ENCODE measurements at places on chromosomes 11 and 22.

DNA sequence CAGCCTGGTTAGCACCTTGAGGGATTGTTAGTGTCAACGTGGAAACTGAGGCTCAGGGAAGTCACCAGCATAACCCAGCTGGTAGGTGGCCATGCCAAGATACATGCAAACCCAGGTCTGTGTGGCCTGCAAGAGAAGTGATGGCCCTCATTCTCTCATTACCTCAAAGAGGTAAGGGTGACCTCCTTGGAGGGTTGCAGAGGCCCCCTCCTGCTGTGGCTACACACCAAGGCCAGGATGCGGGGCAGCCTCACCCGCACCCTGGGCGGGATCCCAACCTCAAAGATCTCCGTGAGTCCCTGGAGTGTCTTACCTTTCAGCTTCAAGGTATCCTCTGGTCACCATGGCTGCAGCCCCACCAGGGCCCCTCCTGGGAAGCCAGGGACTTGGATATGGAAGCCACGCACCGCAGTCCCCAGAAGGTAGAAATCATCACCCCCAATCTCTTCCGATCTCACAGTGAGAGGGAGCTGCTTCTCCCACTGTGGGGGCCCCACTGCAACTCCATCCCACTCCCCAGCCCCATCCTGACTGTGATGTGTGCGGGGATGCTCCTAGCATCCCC is 95.4 kb downstream of the MORC2 start:
- DNase-seq, result no peak

- peak; percentile 50 for DNase-seq
Observed at GRCh38 chr11:504053-504993, 2.7 kb downstream of the RNH1 start.

- DNase-seq, result no peak
Observed at GRCh38 chr11:84886344-84886743, 740.8 kb downstream of the DLG2 start.

DNA sequence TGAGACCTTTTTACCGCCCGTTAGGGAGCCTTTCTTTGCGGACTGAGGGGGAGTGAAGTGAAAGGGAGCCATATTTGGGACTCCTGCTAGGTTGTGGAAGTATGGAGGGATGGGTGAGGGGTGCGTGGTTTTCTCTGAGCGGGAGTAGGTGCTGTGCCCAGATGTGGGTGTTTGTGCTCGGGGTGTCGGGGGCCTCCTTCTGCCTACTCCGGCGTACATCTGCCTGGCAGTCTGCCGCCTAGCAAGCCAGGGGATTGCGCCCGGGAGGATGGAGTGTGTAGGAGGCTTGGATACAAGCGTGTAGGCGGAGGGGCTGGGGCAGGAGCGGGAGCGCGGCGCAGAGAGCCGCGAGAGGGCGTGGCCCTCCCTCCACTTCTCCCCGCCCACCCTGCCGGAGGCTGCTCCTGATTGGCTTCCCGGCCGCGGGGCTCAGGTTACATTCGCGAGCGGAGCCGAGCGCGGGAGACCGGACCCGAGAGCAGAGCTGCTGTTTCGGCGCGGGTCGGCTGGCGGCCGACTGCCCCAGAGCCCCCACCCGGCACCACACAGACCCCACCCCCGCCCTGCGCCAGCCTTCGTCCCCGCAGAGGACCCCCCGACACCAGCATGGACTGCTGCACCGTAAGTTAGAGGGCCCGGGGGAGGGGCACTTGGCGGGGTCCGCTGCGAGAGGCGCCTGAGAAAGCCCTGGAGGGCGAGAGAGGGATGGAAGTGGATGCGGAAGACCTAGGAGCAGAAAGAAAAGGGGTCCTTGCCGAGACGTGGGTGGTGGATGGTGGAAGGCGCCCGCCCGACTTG is at the start of gene NRGN:
Gene NRGN, plus strand, starts transcription at position 464 of the 798 bp plus-strand sequence. Its CDS starts 143 bp downstream, at position 607.
- peak; percentile 85 for DNase-seq

GRCh38 chr22:47102648-47103047 is 340.2 kb downstream of the TBC1D22A start:
- DNase-seq, result no peak

- no peak for DNase-seq
Observed at GRCh38 chr11:4084406-4085125, 10.0 kb upstream of the RRM1 start.

DNA sequence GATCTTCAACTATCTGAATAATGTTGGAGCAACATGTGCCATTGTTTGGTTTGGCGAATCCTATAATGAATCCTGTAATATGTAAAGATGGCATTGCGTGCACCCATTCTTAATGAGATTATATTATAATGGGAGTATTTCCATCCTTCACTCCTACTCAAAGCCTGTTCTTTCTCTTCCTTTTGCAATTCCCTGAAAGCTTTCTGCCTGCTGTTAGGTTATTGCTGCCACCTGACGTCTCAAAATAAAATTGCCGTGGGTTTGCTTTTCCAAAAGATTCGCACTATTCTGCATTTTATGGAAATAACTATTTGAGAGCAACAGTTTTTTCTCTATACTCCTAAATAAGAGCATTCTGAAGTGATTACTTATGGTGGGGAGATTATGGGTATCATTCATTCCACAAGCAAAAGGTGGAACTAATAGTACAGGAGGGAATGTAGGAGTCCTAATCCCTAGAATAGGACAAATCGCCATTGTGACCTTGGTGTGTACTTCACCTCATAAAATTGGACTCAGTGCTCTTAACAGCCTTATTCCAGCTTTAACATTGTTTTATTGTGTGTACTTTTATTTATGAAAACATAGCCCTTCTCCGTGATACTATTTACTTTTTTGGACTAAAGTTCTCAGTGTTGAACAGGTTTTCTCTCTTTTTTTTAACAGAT is 69.6 kb upstream of the ALKBH3 start:
- no peak for DNase-seq

DNA sequence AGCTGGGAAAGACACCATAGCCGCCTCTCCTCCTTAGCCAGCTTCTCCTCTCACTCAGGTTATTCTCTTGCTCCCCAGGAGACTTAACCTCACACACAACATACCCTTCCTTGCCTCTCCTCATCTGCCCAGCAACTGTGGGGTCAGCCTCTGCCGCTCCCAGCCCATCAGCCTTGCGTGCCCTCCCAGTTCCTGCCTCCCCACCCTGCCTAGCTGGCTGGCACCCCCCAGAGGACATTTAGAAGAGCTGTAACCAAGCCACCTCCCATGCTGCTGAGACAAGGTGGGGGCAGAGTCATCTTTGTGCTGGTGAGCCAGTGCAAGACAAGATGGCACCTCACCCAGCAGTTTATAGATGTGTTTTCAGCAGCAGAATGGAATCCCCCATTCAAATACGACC is 38.2 kb downstream of the TOM1 start:
- no peak for DNase-seq

- peak; percentile 95 for DNase-seq
Observed at GRCh38 chr22:20916916-20917810, at the start of gene CRKL. CRKL (plus strand) TSS chr22:20917407; CDS start chr22:20917935, 528 bp downstream.

DNA sequence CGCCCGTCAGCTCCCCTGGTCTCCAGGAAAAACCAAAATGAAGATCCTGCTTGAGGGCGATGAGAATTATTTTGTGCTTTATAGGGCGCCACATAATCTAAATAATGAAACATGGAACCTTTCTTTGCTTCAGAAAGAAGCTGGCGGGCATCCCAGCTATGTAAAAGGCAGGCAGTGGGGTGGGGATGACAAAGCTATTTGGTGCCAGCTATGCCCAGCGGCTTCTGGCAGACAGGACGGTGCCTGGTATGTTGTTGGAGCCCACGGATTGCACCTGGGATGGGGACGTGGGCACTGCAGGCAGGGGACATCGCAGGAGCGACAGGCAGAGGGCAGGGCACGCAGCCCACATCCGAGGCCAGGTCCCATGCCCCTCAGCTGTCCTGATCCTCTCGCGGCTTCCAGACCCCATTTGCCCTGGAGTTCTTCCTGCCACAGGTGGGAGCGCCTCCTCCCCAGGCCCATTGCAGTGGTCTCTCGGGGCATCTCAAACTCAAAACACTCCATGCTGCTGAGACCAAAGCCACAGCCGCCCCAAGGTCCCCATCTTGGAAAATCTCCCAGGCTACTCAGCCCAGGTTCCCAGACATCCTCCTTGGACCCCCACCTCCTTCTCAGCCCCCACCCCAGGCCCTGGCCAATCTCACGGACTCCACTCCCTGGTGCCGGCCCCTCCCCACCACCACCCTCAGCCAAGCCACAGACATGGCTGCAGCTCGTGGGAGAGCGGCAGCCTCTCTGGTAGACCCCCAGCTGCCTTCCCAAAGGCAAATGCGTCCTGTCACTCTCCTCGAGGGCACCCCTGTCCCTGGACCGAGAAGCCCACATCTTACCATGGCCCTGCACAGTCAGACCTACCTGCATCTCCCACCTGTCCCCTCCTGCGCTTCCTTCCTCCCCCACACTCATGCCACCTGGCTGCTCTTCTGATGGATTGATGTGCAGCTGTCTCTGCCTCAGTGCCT is 45.7 kb downstream of the SHISAL1 start:
- DNase-seq, result no peak

GRCh38 chr11:110903830-110904229 is 191.6 kb upstream of the ARHGAP20 start:
- no peak for DNase-seq

DNA sequence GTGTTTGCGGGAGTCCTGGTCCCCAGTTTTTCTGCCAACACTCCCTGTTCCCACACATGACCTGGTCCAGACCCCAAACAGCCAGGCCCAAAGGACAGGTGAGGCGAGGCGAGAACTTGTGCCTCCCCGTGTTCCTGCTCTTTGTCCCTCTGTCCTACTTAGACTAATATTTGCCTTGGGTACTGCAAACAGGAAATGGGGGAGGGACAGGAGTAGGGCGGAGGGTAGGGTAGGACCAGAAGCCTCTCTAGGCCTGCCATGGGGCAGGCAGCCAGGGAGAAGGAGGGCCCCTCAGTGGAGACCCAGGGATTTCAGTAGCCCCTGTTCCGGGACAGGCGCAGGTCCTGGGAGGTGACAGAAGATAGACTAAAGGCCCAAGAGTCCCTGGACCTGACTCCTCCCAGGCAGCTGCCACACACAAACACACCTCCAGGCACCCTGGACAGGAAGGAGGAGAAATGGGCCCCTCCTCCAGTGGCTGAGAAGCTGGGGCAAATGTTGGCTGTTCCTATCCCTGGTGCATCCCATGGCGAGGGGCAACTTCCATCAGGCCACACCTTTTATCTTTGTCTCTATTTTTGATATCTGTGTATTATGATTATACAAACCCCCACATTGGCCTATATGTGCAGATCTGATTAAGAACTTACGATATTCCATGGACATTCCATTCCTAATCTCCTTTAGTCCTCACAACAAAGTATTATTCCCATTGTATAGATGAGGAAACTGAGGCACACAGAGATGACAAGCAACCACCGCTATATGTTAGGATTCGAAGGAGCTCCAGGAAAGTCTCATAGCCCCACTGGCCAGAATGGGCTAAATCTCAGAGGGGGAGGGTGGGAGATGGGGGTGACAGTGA is 626 bp upstream of the F2 start:
- DNase-seq, result peak; percentile 65

DNA sequence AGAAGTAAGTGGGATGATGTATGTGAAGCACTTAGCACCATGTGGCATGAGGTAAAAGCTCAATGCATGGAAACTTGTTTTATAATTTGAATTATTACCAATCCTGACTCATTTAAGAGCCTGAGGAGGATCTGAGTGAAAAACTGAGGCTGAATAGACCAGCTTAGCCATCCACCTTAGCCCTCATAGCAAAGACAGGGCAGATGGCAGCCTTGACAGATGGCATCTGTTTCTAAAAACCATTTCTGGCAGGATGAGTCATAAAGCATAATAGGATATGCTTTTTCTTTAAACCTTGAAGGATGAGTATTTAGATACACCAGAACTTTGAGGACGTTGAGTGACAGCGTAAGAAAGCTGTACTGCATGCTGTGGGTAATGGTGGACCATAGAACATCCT is 61.0 kb upstream of the NAV2 start:
- DNase-seq, result no peak

- no peak for DNase-seq
Observed at GRCh38 chr11:102920118-102920684, 35.3 kb downstream of the MMP13 start.

DNA sequence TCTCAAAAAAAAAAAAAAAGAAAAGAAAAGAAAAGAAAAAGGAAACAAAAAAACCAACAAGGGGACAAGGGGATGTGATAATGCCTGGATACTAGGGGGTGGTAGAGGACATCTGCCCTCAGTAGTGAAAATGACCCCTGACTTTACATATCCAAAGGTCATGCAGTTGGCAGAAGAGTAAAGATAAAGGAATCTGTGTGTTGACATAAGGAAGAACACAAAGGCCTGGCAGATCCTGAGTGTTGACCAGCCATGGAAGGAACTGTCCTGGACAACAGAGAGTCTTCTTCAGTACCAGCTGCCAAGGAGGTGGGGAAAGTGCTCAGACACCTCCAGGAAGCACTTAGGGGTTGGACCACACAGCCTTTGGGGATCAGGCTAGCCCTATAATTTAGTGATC is 12.6 kb downstream of the SLC43A1 start:
- no peak for DNase-seq

DNA sequence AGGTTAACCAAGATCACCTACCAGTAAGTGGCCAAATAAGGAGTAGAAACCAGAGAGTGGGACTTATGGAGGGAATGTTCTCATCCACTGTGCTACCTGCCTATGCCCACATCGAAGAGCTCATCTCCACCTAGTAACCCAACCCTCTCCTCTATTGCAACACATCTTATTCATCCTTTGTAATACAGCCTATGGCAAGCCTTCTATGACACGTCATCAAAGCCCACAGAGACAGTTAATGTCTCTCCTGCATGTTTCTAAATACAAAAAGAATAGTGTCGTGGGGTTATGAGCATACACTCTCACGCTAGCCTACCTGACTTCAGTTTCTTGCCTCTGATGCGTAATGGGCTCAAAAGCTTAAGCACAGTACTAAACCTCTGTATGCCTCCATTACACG is 1158.1 kb upstream of the TENM4 start:
- no peak for DNase-seq

GRCh38 chr11:15662285-15662684 is 547.6 kb downstream of the INSC start:
- DNase-seq, result no peak

DNA sequence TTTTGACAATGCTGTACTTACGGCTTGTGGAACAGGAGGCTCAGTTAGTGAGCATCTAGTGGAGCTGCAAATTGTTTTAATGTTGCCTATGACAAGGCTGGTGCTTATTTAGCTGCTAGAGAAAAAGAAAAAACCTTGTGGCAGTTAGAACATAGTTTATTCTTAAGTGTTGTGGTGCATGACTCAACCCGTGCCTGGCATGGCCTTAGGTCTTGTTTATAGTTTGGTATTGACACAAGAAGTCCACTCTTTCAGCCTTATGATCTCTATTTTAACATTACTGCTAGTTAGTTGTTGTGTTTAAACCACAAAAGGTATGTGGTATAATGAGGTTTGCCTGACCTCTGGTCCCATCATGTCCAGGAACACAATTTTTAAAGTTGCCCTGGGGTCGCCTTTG is 744.6 kb downstream of the FAM181B start:
- no peak for DNase-seq

DNA sequence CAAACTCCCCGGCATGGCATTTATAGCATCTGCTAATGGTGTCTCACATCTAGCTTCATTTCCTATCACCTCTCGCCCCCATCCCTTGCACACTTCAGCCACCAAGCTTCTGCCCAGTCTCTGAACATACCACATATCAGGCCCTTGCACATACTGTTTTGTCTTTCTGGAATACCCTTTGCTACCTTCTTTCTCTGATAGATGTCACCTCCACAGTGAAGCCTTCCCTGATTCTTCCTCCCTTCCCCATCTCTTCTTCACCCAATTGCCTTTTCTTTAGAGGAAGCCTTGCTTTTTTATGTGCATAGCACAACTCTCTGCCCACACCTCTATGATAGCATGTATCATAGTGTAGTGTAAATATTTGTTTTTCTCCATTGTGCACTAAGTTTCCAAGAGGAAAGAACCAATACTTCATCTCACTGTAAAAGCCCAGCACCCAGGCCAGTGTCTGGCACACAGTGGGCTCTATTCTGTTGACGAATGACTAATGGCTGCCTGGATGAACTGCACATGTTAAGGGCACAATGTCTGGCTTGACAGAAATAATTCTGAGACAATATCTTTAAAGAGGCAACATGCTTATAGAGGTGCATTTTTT is 27.8 kb downstream of the P4HA3 start:
- no peak for DNase-seq
